NCI-H774 (cell line): ENCODE measurements at places on chromosomes 2 and 18.

DNA sequence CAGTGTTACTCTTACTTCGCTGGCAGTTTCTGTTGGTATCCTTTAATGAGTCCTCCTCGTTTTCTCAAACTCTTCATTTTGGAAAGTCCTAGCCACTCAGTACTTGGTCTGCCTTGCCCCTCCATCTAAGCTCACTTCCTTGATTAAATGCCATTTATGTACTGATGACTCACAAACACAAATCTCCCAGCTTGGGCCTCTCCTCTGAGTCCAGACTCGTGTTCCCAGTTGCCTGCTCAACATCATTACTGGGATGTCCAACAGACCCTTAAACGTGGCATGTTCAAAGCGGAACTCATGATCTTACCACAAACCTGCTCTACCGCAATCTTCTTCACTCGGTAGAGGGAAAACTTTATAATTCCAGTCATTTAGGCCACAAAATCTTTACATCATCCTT lies 13.8 kb upstream of the CCDC68 start:
- DNase-seq: no peak

GRCh38 chr2:121897335-121897970 lies 142.0 kb downstream of the TSN start:
- DNase-seq: peak; percentile 13

- DNase-seq: no peak
Observed at GRCh38 chr2:61948661-61949457, 43.4 kb downstream of the COMMD1 start.

DNA sequence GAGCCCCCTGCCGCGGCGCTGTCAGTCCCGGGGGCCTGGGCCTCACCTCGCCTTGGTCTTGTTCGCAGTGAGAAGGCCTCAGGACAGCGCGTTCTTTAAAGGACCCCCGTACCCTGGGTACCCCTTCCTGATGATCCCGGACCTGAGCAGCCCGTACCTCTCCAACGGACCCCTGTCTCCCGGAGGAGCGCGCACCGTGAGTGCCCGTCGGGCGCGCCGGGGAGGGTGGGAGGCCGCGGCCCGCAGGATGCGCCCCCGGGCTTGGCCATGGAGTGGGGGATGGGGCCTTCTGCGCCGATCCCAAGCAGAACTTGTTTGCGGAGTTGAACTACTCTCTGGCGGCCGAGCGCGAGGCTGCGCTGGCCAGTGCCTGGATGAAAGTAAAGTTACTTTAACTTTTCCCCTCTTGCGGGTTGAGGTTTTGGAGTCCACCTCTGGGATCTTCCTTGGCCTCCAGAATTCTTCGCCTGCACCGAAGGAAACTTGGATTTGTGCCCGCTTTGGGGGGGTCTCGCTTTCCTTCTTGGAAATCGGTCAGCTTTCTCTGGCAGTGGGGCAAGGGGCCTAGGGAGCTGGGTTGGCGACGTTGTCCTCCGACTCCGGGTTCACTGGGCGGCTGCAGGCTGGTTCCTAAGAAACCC lies 1.2 kb downstream of the TCF7L1 start:
- no peak for DNase-seq

DNA sequence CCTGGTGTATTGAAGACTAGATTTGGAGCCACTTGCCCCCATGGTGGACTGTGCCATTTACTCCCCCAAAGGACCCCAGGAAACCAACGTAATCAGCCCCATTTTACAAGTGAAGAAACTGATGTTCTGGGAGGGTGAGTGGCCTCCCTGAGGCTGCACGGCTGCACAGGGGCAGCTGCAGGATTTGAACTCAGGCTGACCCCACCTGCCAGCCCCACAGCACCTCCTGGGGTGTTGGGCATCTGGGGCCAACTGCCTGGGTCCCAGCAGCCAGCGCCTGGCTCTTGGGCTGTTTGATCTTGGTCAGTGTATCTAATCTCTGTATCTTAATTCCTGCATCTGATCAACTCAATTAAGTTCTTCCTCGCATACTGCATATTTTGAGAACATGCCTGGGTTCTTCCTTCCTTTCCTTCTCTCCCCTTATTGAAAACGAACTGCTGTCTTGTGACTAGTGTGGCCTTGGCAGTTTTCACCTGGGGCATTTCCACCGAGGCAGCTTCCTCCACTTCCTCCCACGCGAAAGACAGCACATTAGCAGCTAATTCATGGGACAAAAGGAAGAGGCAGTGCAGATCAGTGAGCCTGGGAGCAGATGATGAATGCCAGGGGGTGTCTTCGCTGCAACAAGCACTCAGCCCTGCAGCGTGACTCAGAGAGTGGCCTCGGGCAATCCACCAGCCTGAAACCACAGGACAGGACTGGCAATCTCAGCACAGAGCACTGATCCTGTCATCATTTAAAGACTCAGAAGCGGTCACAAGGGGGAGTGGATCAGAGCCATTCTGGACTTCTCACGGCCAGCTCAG lies 184.1 kb upstream of the RAB12 start:
- DNase-seq: no peak

DNA sequence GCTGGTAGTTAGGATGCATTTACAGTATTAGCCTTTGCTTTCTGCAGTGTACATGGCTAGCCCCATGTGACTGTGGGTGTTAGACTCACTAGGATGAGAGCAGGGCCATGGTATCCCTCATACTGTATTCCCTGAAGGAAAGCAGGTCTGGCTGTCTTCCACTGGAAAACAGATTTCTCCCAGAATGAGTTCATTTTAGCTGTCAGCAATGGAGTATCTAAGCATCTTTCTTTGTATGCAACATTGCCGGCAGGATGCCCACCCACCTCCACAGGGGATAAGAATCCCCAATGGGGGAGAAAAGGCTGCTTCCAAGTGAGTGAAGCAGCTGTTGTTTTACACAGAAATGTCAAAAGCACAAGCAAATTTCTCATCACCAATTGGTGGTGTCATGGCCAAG lies 142.7 kb upstream of the KLHL14 start:
- DNase-seq: no peak

DNA sequence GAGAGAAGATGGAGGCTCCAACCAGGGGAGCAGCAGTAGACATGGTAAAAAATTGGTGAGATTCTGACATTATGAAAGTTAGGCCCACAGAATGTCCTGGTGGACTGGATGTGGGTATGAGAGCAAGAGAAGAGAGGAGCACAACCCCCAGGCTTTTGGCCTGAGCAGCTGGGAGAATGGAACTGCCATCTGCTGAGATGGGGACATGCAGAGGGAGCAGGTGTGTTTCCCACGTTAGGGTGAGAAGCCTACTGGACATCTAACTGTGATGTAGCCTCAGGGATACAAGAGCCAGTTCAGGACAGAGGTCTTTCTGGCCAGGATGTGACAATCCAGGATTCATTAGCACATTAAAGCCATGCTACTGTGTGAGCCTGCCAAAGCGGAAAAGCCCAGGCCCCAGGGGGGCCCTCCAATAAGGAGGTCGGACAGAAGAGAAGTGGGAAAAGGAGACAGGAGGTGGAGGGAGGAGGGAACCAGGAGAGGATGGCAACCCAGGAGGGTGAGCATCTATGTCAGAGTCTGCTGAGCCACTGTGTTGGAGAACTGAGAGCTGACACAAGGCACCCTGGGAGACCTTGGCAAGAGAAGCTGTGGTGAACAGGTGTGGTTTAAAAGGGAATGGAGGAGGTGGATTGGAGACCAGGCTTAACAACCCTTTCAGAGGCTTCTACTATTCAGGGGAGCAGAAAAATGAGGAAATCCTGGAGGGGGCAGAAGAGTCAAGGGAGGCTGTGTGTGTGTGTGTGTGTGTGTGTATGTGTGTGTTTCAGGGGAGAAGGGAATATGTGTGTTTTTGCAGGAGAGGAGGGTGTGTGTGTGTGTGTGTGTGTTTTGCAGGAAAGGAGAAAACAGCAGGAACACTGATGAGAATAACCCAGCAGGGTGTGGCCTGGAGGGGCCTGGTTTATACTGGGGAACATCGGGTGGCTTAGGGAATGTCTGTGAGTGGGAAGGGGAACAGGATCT lies 10.5 kb downstream of the CYB5A start:
- DNase-seq: no peak

DNA sequence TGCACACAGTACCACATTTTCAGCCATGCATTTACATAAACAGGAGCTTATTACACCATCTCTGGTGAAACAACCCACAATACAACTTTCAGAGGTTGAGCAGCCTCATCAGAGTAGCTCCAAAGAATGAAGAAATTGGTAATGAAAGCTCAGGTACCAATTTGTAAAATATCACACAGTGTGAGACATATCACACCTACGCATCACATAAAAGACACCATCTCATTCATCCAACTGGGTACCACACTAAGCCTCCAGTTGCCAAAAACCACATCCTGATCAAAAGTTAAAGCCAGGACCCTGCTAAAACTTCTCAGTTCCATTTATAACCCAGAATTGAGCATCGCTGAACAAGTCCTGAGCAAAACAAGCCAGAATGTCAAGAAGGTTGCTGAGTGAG lies 4.6 kb downstream of the TMEM163 start:
- no peak for DNase-seq

- no peak for DNase-seq
Observed at GRCh38 chr18:40911582-40912254, 1043.3 kb upstream of the PIK3C3 start.

DNA sequence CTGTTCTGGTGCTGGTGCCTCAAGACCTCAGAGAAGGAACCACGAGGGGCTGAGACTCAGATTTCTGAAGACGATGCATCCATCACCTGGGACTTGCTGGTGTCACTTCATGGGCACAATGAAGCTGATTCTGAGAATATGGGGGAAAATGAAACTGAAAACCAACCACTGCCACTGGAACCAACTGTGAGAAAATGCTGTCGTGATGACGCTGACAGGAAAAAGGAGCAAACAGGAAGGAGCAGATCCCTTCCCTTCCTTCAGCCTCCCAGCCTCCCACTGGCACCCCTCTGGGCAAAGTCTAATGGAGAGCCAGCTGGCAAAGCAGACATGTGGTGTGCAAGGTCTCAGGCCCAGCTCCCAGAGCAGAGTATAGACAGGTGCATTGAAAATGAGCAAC lies 109.7 kb downstream of the FOXI3 start:
- no peak for DNase-seq

DNA sequence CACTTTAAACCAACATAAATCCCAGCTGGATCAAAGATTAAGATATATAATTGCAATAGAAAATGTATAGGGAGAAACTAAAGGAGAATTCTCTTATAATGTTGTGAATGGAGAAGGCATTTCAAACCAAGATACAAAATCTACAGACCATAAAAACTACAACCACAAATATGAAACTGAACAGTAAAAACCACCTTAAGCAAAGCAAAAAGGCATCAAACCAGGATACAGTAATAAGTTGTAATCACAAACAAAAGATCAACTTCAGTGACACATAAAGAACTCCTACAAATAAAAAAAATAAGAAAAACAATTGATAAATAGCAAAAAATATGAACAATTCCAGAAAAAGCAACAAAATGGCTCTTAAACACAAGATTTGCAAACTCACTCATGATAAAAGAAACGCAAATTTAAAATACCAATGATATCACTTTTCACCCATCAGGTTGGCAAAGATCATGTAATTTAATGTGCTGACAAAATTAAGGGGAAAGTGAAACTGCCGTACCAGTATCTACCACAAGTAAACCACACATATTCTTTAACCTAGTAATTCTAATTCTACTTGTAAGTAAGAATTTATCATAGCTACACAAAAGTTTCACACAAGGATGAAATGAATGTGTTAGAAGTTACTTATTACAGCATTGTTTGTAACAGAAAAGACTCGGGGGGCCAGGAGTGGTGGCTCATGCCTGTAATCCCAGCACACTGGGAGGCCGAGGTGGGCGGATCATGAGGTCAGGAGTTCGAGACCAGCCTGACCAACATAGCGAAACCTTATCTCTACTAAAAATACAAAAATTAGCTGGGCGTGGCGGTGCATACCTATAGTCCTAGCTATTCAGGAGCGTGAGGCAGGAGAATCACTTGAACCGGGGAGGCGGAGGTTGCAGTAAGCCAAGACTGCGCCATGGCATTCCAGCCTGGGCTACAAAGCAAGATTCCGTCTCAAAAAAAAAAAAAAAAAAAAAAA lies 101.9 kb downstream of the USP34 start:
- DNase-seq: no peak

- DNase-seq: no peak
Observed at GRCh38 chr2:170341684-170342623, 164.0 kb downstream of the MYO3B start.
